ENCODE measurements at places on chromosomes 2 and 18.

- DNase-seq, result no peak
Measured at GRCh38 chr2:180360283-180360618, 353.2 kb upstream of the CWC22 start.

- DNase-seq, result no peak
Measured at GRCh38 chr2:64562148-64562784, 38.1 kb downstream of the AFTPH start.

DNA sequence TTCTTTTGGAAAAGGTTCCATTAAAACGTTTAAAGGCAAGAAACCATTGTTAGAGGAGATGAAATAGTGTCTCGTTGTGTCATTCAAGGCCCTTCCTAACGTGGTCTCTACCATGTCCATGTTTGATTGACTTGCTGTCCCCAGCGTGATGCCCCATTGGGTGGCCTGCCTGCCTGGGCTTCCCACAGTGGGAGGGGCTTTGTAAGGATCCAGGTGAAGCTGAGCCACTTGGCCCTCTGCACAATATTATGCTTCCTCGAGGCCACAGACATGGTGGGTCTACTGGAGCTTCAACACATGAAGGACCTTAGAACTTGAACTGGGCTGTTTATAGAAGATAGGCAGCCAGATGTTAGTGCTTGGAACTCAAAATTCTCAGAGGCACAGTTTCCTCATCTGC is 235.3 kb downstream of the FHOD3 start:
- no peak for DNase-seq

DNA sequence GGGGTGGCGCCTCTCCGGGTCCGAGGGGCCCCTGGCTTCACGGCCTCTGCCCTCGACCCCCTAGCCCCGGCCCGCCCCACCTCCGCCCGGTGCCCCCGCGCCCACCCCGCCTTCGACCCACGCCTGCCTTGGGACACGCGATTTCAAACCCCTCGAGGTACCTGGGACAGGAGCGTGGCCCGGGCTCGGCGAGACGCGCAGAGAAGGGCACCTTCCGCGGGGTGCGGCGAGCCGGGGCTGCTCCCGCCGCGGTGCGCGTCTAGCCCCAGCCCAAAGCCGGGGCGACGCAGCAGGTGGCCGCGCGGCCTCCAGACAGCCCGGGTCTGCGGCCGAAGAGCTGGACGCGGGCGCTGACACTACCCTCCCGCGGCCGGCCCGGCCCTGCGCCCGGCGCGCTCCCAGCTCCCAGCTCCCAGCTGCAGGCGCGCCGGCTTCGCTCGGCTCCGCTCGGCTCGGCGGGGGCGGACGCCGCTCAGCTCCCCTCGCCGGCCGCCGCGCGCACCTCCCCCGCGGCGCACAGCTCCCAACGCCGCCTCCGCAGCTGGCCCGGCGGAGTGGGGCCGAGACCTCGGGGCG is at the start of gene CRACDL:
CRACDL (minus strand) TSS at position 449 of the 576 bp plus-strand sequence. CDS start 89,425 bp downstream, outside the sequence.
- peak; percentile 58 for DNase-seq

- DNase-seq, result peak; percentile 40
Measured at GRCh38 chr2:128377071-128377910, 58.6 kb upstream of the HS6ST1 start.

Measured in right forelimb (tissue), 1 donor.